DMS79 treated with DMSO at 0.1 percent for 48 hours (cell line): ENCODE measurements at places on chromosomes 5 and 9.
A peak's percentile ranks its signal among the peaks of the same experiment; 100 is the strongest.

- DNase-seq: no peak
Measured at GRCh38 chr5:130168211-130168610, 263.9 kb downstream of the CHSY3 start.

- DNase-seq: no peak
Measured at GRCh38 chr9:127903557-127904475, 4.4 kb upstream of the ST6GALNAC6 start.

DNA sequence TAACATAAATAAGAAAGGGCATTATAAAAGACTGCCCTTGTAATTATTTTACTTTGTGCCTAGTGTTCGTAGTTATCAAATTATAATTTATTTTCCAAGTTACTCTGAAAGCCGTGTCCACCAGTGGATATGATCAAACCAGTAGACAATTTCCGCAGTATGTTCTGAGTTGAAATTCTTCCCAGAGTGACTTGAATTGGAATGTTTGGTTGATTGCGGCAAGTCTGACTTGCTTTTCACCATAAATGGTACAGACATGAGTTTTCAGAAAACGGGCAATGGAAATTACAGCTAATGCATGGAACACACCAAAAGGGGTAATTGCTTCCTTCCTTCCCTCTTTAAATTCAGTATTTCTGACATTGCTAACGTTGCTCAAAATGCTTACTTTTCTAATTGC, 56.6 kb downstream of the CHSY3 start:
- no peak for DNase-seq

DNA sequence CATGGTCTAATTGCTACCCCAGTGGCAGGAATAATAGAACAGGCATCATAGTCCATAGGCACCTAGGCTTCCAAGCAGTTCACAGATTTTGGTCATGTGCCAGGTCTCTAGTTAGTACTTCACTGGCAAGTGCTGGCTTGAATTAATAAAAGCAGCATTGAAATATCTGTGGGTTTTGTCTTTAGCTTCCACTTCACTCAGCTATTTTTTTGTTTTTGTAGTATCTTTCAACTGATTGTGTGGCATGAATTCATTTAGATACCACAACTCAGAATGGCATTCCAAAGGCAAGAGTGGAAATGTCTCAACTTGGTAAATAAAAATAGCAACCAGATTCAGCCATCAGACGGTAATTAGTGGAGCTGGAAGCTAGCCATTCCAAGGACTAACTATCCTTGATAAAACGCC, 27.9 kb upstream of the ITGA2 start:
- DNase-seq: peak; percentile 90

DNA sequence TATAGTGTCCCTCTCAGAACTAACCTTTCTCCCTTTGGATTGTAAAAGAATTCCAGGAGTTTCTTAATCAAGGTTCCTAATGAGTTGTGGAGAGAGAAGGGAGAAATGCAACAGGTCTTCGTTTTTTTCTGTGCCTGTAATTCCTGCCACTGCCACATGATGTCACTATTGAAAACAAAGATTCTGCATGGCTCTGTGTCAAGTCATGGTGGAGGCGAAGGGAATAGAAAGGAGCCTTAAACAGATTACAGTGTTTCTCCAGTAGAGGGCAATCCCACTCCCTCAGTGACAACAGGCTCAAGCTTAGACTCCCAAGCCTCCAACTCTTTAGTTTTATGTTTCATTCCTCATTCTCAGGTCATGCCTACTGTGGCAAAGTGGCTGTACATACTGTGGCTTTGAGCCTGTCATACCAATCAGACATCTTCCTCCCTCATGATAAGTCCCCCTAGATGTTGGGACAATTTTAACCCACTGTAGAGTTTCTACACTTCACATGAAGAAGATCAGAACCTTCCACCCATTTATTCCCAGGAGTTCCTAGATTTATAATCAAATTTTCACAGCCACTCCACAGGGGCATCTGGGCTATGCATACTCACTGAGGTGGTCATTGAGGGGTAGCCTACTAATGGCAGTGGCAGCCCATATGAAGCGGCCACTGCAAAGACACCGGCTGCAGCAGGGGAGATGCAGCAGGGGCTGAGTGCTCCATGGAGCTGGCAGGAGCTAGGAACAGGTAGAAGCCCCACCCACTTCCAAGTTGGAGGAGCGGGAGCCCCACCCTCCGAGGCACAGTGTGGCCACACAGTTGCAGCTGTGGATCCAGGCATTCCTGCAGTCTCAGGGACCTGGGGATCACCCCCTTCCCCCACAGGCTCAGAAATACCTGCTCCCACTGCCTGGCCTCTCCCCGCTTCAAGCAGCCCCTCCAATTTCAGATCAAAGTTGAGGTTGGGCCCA, 97.4 kb upstream of the TRIM32 start:
- DNase-seq: no peak

DNA sequence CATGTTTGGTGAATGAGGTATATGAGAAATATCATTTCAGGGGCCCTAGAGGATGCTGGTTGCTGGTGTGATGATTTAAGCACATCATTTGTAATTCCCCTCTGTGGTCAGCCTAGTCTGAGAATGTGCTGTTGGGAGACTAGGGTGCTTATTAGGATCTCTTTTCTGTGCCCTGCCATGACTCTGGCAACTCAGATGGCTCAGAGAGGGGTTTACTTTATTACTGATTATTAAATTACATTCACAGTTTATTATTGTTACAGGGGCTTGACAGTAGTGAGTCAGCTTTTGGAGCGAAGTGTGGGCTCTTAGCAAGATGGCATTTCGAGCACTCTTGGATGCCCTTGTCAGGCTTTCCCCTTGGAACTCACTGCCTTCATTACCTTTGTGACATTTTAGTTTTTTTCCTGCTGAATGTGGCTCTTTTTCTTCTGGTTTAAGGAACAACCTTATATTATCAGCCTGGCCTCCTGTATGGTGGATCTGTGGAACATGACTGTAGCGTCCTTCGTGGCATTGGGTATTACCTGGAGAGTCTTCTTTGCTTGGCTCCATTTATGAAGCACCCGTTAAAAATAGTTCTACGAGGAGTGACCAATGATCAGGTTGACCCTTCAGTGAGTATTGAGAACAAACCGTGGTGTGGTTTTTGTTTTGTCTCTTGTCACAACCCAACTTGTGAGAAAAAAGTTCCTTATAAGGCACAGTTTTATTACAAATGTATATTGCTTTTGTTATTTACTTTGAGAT, 33.8 kb downstream of the RCL1 start:
- no peak for DNase-seq

- no peak for DNase-seq
Measured at GRCh38 chr5:23930985-23931384, 423.6 kb downstream of the PRDM9 start.

DNA sequence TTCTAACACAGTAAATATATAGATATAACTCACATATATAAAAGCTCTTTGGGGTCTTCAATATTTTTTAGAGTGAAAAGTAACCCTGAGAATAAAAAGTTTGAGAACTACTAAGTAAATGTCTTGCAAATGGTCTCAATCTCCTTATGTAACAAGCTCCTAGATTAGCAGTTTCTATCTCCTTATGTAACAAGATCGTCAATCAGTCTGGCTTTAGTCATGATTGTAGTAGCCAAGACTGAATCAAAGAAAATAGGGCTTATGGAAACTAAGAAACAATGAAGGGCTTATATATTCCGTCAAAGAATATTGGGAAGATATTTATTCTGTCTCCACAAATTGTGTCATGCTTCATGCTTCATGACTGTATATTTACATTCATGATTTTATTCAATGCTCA, 22.4 kb upstream of the FREM1 start:
- DNase-seq: no peak

GRCh38 chr9:86637515-86637914, 283.3 kb upstream of the TUT7 start:
- DNase-seq: no peak

- DNase-seq: peak; percentile 70
Measured at GRCh38 chr9:128456613-128457061, 831 bp downstream of the ODF2 start.

DNA sequence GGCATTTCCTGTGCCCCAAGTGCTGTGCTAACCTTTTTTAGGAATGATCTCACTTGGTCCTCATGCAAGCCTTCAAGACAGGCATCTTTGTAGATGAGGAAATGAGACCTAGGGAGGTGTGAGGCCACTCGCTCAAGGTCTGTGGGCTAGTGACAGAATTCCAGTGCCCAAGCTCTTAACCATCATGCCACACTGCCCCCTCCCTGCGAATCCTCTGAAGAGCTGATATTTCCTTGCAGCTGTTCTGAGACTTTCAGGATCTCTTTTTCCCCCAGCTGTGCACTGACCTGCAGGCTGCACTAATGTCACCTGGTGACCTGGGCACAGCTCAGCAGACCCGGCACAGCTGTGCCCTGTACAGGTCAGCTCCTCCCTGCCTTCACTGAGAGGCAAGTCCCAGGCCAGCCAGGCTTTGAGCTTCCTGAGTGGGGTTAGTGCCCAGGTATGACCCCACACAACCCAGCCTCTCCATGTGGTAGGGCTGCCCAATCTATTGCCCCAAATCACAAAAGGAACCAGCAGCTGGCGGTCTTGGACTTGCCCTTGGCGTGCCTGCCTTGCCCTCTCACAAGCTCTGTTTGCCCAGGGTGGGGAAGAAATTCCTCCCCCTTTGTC, 32.7 kb downstream of the MORN5 start:
- peak; percentile 59 for DNase-seq

DNA sequence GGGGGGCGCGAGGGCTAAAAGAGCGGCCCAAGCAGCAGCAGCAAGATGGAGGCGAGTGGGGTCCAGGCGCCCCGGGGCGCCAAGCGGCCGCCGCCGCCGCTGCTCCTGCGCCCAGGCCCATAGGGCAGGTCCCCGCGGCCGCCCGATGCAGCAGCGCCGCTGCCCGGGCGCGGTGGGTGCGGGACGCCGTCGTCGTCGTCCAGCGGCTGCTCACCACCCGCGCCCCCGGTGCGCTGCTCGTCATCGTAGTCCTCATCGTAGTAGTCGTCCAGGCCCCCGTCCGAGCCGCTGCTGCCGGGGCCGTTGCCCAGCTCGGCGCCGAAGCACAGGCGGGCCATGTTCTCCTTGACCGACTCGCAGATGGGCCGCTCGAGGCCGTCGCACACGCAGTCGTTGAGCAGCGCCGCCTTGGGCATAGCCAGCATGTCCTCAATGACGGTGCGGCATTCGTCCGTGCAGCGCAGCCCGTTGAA, 1.5 kb downstream of the GAS1 start:
- DNase-seq: no peak
